ENCODE measurements at places on chromosomes 2 and 18.

GRCh38 chr2:213991453-213992108, 419.3 kb upstream of the VWC2L start:
- DNase-seq = no peak

DNA sequence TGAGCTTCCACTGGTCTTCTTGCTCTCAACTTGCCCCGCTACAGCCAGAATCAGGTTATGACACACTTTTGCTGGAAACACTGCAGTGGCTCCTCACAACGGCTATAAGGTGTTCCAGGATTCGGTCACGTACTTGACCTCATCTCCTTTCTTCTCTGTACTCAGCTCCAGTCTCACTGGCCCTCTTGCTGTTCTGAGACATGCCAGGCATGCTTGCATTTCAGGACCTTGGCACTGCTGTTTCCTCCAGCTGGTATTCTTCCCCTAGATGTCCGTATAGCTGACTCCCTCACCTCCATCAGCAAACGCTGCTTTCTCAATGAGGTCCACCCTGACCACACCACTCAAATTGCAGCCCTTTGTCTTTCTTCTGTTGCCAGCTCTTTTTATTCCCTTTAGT, 31.9 kb upstream of the C1GALT1C1L start:
- no peak for DNase-seq

GRCh38 chr2:98908931-98909316, 27.1 kb downstream of the CRACDL start:
- DNase-seq = no peak

GRCh38 chr2:23673830-23674679, 252.9 kb downstream of the ATAD2B start:
- DNase-seq = no peak

DNA sequence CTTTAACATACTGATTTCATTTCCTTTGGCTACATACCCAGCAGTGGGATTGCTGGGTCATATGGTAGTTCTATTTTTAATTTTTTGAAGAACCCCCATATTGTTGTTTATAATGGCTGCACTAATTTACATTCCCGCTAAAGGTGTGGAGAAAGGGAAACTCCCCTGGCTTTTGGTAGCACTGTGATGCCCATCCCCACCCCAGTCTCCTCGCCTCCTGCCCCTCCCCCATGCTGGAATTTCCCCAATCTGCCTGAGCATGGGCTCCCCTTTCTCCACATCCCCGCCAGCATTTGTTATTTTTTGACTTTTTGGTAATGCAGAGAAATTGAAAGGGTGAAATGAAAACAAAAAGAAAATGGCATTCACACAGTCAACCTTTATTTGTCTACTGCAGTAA, 30.0 kb upstream of the SULT1C4 start:
- no peak for DNase-seq

GRCh38 chr2:85413592-85414420, 3.6 kb upstream of the CAPG start:
- DNase-seq = no peak

- DNase-seq = no peak
Observed at GRCh38 chr2:61988462-61989366, 83.2 kb downstream of the COMMD1 start.

- no peak for DNase-seq
Observed at GRCh38 chr2:46875226-46875899, 40.2 kb downstream of the MCFD2 start.
